ENCODE measurements at places on chromosomes 12 and 14.

- DNase-seq, result no peak
Measured at GRCh38 chr12:92987846-92988621, 58.9 kb upstream of the EEA1 start.

GRCh38 chr14:50061664-50062437 lies 54.5 kb downstream of the VCPKMT start:
- no peak for DNase-seq

- no peak for DNase-seq
Measured at GRCh38 chr14:47040550-47040949, 389.0 kb upstream of the RPL10L start.

- DNase-seq, result no peak
Measured at GRCh38 chr14:22417914-22418313, 171.1 kb downstream of the DAD1 start.

GRCh38 chr14:71225113-71225512 lies 317.9 kb downstream of the PCNX1 start:
- DNase-seq, result no peak

Measured in coronary artery (tissue), 2 donors.